Stimulated activated CD8-positive, alpha-beta memory T cell treated with anti-CD3 and anti-CD28 coated beads, Interleukin-7, amount 100 ng/mL, for 24 hours (primary cell): ENCODE measurements at places on chromosomes 6 and 20.

DNA sequence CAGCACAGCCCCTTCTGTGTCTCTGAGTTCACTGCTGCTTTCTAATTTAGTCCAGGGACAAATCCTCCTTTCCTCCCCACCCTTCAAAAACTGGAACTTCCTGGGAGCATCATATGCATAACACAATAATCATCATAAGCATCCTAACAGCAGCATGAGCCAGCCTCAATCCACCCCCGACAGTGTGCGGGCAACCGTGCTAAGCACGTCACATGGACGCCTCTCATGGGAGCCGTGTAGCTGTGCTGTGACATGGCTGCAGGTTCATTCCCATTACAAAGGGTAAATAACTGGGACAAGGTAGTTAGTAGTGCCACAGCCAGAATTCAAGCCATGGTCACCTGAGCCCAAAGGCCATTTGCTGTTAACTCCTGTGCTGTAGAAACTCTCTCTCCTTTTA lies 24.5 kb upstream of the ULBP3 start:
- DNase-seq = no peak

- no peak for DNase-seq
These were observed 18.7 kb upstream of the TRPC4AP start for GRCh38 chr20:35111141-35111888.

- no peak for DNase-seq
These were observed 19.4 kb upstream of the CTAGE9 start for GRCh38 chr6:131730264-131730663.

- no peak for DNase-seq
These were observed 33.8 kb upstream of the SLC22A23 start for GRCh38 chr6:3490625-3490980.

GRCh38 chr20:1882026-1882425 lies 13.2 kb upstream of the SIRPA start:
- no peak for DNase-seq

DNA sequence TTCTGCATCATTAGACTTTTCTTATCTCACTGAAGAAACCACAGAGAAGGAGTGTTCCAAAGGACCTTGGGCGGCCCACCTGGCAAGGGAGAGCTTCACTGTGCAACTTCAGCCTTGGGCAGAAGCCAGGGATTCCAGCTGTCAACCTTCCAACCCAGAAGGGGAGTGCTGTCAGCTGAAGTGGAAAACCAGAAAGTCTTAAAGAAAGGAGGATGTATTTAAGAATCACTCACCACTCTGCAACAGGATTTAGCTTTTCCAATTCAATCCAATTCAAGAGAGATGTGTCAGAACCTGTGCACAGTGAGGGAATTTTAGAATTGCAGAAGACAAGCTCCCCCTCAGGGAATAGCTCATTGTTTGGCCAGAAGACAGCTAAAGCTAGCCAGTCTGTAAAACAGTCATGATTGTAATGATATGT lies 553.7 kb downstream of the CD83 start:
- no peak for DNase-seq
